ENCODE measurements at places on chromosomes 5 and 9. TPM values are rescaled to one million over a fixed set of nuclear protein-coding genes. Genes with fewer than 3 reads are reported as not detected.

The SNCB gene
- total RNA-seq = not detected

The ITK gene
- total RNA-seq = 550 TPM

The BARX1 gene
- not detected for total RNA-seq

The ANXA6 gene
- 364 TPM for total RNA-seq

The IFNA13 gene
- total RNA-seq = not detected

The ANAPC2 gene
- 127 TPM for total RNA-seq

GRCh38 chr5:177468685-177469628 lies 4.5 kb downstream of the DBN1 start:
- no peak overlapping the region for H3K4me3 ChIP-seq
- DNase-seq = no peak
- H3K36me3 ChIP-seq = no peaks in the 10 kb centered on the region
- H3K27me3 ChIP-seq = peaks cover 1% of the 10 kb centered on the region
- H3K4me1 ChIP-seq = peaks cover 10% of the 10 kb centered on the region

DNA sequence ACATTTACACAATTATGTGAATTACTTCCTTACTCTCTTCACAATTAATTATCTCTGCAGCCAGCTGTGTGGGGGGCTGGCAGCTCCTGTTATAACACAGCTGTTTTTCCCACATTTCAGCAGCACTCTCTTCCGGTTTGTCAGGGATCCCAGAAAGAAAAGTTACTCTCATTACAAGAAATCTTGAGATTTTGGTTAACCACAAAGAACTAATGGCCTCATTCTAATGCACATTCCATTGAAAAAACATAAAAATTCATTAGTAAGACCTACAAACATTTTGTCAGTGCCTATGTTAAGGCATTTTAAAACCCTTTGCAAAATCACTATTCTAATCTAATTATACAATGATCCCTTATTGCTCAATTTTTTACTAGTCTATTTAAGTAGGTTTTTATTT lies 64.1 kb downstream of the PDE4D start:
- no peaks in the 10 kb centered on the region for H3K4me1 ChIP-seq
- H3K27ac ChIP-seq = no peak overlapping the region
- DNase-seq = no peak
- H3K27me3 ChIP-seq = no peaks in the 10 kb centered on the region
- no peaks in the 10 kb centered on the region for H3K36me3 ChIP-seq

DNA sequence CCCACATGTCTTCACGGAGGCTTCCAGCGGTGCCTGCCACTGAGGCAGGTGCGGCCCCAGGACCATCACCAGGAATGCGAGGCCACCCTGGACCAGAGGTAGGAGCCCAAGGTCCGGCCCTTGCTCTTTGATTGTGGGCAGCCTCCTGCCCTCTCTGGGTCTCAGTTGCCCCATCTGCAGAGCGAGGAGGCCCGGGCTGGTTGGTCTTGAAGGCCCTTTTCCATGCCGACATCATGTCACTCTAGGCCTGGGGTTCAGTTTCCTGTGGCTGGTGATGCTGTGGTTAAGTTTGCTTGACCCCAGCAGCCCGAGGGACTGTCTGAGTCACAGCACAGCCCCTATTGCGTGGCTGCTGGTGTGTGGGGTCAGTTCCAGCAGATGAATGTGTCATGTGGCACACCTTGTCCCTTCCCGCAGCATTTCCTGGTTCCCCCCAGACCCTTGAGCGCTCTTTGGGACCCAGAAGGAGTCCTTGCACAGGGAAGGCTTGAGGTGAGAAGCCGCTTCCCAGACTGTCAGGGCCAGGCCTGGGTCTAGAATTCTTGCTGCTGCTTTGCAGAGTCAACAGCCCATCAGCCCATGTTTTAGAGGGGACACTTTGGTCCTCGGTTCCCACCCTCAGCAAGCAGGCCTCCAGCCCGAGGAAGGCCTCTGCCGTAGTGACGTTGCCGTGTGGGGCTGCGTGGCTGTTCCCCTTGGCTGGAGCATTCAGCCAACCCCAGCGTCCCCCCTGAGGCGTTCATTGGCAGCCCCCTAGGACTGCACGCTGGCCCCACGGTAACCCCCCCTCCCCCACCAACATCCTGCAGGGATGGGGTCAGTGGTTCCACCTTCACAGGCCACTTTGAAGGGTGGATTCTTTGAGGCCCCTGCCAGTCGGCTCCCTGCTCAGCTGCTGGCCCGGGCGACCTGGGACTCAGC lies 31.0 kb upstream of the HMCN2 start:
- H3K36me3 ChIP-seq = no peaks in the 10 kb centered on the region
- H3K27me3 ChIP-seq = no peaks in the 10 kb centered on the region
- DNase-seq = no peak
- peaks cover 27% of the 10 kb centered on the region for H3K4me1 ChIP-seq
- H3K27ac ChIP-seq = no peak overlapping the region

DNA sequence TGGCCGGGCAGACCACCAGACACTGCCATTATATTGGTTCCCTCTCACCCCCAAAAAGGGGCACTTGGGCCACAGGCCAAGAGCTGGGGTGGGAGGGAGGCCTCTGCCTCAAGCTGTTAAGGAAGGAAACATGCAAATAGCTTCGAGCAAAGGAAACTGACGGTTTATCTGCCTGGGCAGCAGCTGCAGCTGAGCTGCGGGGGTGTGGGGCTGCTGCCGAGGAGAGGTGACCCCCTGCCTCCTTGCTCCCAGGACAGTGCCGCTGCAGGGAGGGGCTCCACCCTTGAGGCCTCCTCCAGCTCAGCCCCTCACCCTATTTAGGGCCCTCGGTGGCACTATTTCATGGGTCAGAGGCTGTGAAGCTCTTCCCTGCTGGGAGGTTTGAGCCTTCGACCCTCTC lies 789 bp downstream of the DOK3 start:
- H3K36me3 ChIP-seq = peaks cover 30% of the 10 kb centered on the region
- DNase-seq = no peak
- no peaks in the 10 kb centered on the region for H3K27me3 ChIP-seq
- no peak overlapping the region for H3K27ac ChIP-seq
- no peaks in the 10 kb centered on the region for H3K4me1 ChIP-seq

DNA sequence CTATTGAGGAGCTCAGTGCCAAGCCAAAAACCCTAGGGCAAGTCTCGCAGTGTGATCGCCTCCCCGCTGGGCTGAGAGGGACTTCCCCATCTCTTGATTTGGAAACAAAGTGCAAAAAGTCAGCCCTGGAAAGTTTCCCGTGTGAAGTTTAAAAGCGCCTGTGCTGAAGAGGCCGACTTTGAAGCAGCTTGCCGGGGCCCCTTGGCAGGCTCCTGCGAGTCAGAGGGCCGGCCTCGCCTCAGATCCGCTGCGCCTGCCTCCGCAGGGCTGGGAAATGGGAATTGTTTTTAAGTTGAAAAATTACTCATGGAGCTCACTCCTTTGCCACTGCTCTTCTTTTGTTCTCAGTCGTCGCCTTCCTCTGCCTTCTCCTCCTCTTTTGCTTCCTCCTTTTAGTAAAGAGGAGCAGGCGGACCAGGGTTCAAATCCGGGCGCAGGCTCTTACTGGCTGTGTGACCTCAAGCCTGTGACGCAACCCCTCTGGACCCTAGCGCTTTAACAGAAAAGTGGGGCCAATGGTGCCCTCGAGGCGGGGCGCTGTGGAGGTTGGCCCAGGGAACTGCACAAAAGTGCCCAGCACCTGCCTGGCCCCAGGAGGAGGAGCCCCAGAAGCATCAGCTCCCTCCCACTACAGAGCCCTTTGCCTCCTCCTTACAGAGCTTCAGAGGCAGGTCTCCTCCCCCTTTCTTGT lies 14.7 kb upstream of the LHX2 start:
- DNase-seq = no peak
- peaks cover 17% of the 10 kb centered on the region for H3K27me3 ChIP-seq
- H3K36me3 ChIP-seq = no peaks in the 10 kb centered on the region

DNA sequence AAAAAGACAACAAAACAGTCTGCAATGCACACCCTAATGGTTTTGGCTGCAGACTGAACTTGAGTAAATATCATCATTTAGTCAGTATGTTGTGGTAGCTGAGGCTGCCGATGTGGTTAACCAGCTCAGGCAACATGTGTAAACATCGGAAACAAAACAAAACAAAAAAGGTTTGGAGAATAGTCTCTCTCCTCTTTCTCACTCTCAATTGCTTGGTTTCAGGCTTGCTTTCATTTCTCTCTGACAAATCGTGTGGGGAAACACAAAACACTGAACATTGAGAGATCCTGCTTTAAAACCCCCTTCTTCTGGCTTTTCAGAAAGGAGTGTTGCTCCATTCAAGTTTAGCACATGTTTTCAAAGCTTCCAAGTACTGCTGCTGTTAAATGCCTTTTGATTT lies 453.3 kb downstream of the BNC2 start:
- no peaks in the 10 kb centered on the region for H3K4me1 ChIP-seq
- no peak overlapping the region for H3K4me3 ChIP-seq
- H3K27me3 ChIP-seq = no peaks in the 10 kb centered on the region
- no peaks in the 10 kb centered on the region for H3K36me3 ChIP-seq

GRCh38 chr9:113603773-113604172 lies 140.2 kb downstream of the RGS3 start:
- no peak for DNase-seq
- no peaks in the 10 kb centered on the region for H3K36me3 ChIP-seq
- no peak overlapping the region for H3K27ac ChIP-seq

DNA sequence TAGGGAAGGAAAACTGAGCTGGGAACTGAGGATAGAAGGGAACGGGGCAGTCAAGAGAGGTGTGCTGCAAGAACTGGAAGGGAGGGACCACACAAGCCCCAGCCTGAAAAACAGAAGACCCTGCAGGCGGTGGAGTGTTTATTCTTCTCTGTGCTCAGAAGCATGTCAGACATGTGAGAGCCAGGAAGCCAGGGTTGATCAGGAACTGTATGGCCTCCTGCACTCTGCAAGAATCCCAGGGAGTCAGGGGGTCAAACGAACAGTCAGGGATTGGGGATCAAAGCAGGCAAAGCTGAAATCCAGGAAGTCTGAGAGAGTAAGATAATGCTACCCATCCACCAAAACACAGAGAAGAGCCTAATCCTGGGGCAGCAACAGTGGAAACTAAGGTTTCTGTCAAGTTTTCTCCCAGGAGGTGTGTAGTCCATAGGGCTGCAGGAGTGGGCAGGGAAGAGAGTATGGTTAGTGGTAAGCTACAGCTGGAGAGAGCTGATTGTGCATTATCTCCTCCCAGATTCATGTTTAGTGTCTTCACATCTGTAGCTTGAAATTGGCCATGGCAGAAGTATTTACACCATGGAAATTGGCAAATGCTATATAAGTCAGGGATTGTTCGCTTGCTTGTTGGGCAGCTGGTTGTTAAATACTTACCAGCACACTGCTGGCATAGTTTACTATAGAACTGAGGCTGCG lies 115.4 kb upstream of the SLC44A1 start:
- H3K36me3 ChIP-seq = no peaks in the 10 kb centered on the region
- DNase-seq = no peak
- H3K27ac ChIP-seq = no peak overlapping the region
- H3K4me3 ChIP-seq = no peak overlapping the region
- H3K27me3 ChIP-seq = no peaks in the 10 kb centered on the region
- H3K4me1 ChIP-seq = peaks cover 31% of the 10 kb centered on the region

- no peak overlapping the region for H3K27ac ChIP-seq
- H3K4me3 ChIP-seq = no peak overlapping the region
- no peaks in the 10 kb centered on the region for H3K4me1 ChIP-seq
- no peaks in the 10 kb centered on the region for H3K27me3 ChIP-seq
- no peak for DNase-seq
These were observed 1326.0 kb upstream of the C9orf72 start for GRCh38 chr9:28899267-28899666.

- no peak overlapping the region for H3K4me3 ChIP-seq
- no peaks in the 10 kb centered on the region for H3K4me1 ChIP-seq
- H3K36me3 ChIP-seq = no peaks in the 10 kb centered on the region
- no peaks in the 10 kb centered on the region for H3K27me3 ChIP-seq
- DNase-seq = no peak
These were observed 983.0 kb upstream of the PTPRD start for GRCh38 chr9:11595756-11596155.

DNA sequence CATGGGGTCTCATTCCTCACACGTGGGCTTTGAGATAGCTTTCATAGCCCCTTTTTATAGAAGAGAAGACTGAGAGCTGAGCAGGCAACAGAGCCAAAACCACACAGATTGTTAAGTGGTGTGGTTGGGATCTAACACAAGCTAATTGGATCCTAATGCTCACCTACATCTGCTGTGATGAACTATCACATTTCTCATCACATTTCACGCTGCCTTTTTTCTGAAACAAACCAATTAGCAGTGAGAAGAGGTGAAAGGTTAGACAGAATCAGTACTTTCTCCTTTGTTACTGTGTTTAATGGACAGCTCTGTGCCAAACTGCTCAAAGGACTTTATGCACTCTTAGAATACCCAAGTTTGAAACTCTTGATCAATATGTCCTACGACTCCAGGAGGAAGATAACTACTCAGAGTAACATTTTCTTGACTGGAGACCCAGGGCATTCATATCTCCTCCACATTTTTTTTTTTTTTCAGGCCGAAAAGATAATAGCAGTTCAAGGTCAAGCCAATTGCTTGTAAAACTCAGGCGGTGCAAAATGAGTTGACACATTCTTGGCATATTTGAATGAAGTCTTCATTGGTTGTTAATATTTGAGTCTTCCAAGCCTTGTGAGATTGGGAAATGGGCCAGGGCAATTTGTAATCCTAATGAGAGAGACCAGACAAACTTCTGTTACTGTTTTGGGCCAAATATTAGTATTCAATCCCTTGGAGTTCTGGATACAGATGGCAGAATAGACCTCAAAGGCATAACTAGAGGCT lies 138.4 kb downstream of the KCTD16 start:
- H3K36me3 ChIP-seq = no peaks in the 10 kb centered on the region
- H3K4me1 ChIP-seq = no peaks in the 10 kb centered on the region
- H3K27me3 ChIP-seq = no peaks in the 10 kb centered on the region
- no peak for DNase-seq

- no peak overlapping the region for H3K4me3 ChIP-seq
- no peaks in the 10 kb centered on the region for H3K27me3 ChIP-seq
- DNase-seq = no peak
- H3K4me1 ChIP-seq = no peaks in the 10 kb centered on the region
These were observed 37.6 kb downstream of the ABCA1 start for GRCh38 chr9:104890433-104890770.

- H3K4me1 ChIP-seq = no peaks in the 10 kb centered on the region
- no peak overlapping the region for H3K4me3 ChIP-seq
- H3K36me3 ChIP-seq = no peaks in the 10 kb centered on the region
- no peak for DNase-seq
These were observed 33.8 kb upstream of the FBXL17 start for GRCh38 chr5:108415726-108416125.

GRCh38 chr5:178207183-178207916 lies 3.0 kb downstream of the HNRNPAB start:
- H3K27ac ChIP-seq = peak overlapping the region; percentile 6
- peaks cover 60% of the 10 kb centered on the region for H3K36me3 ChIP-seq
- peaks cover 34% of the 10 kb centered on the region for H3K4me1 ChIP-seq
- no peak for DNase-seq
- H3K27me3 ChIP-seq = no peaks in the 10 kb centered on the region
- H3K4me3 ChIP-seq = peak overlapping the region; percentile 93
